Posterior vena cava (tissue), 2 donors: ENCODE measurements at places on chromosomes 7 and 10. TPM values are rescaled to one million over a fixed set of nuclear protein-coding genes. Genes with fewer than 3 reads are reported as not detected.

The XRCC2 gene
- 0.43 TPM for total RNA-seq

The MCM10 gene
- total RNA-seq: 0.76 TPM

The DKK1 gene
- total RNA-seq: 8.1 TPM

The CREM gene
- 41.6 TPM for total RNA-seq

The PRSS2 gene
- 1.9 TPM for total RNA-seq

The MDH2 gene
- total RNA-seq: 94.5 TPM

The H2BK1 gene
- total RNA-seq: not detected

The ACTL6B gene
- total RNA-seq: not detected

The PTCD1 gene
- 5.6 TPM for total RNA-seq

The CFAP43 gene
- 0.28 TPM for total RNA-seq

The MNX1 gene
- total RNA-seq: not detected

The CTAGE6 gene
- total RNA-seq: 0.69 TPM

The NAPEPLD gene
- 9.6 TPM for total RNA-seq

The TCAF2 gene
- total RNA-seq: 1.4 TPM

The PLA2G12B gene
- total RNA-seq: not detected

The SVIL gene
- total RNA-seq: 417 TPM

The TMEM213 gene
- total RNA-seq: not detected

The CYP2C19 gene
- 0.10 TPM for total RNA-seq

The FBXL13 gene
- total RNA-seq: 1.7 TPM

The RBP4 gene
- total RNA-seq: 3.2 TPM

The GPR146 gene
- 9.4 TPM for total RNA-seq

The TPST1 gene
- 21.4 TPM for total RNA-seq

The PITX3 gene
- total RNA-seq: not detected

The OR13A1 gene
- not detected for total RNA-seq

The GSDME gene
- 33.4 TPM for total RNA-seq

The DYDC2 gene
- total RNA-seq: not detected

The CREB5 gene
- total RNA-seq: 21.5 TPM

The PHYH gene
- 35.1 TPM for total RNA-seq

The NSUN6 gene
- 10.1 TPM for total RNA-seq

The PLAC9 gene
- 62.4 TPM for total RNA-seq

The DEPP1 gene
- 105 TPM for total RNA-seq

The DLX6 gene
- total RNA-seq: 1.5 TPM

The GRM3 gene
- not detected for total RNA-seq
